ENCODE measurements at places on chromosomes 6 and 20. TPM values are rescaled to one million over a fixed set of nuclear protein-coding genes. Genes with fewer than 3 reads are reported as not detected.

GRCh38 chr20:54105653-54106052 lies 35.3 kb upstream of the BCAS1 start:
- DNase-seq: no peak

GRCh38 chr6:39493174-39493573 lies 170.7 kb upstream of the KCNK16 start:
- no peak for DNase-seq

DNA sequence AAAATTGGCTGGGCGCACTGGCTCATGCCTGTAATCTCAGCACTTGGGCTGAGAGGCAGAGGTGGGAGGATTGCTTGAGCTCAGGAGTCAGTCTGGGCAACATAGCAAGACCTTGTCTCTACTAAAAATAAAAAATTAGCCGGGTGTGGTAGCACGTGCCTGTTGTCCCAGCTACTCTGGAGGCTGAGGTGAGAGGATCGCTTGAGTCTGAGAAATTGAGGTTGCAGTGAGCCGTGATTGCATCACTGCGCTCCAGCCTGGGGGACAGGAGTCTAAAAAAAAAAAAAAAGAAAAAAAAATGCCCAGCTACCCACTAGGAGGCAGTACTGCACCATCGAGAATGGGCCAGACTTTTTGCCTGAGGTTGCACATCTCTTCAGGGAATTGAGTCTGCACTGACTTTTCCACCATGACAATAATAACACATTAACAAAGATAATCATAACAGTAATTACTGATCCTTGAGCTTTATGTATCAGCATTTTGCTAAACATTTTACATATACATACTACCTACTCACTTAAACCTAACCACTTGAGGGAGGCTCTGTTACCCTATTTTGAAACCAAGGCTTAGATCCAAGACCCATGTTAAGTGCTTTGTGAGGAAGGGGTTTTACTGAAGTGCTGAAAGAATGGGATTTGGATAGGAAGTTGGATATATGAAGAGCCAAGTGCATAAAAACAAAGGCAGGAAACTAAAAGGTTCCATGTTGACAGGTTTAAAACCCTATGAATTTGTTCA lies 21.0 kb downstream of the SRSF3 start:
- DNase-seq: peak; percentile 67

DNA sequence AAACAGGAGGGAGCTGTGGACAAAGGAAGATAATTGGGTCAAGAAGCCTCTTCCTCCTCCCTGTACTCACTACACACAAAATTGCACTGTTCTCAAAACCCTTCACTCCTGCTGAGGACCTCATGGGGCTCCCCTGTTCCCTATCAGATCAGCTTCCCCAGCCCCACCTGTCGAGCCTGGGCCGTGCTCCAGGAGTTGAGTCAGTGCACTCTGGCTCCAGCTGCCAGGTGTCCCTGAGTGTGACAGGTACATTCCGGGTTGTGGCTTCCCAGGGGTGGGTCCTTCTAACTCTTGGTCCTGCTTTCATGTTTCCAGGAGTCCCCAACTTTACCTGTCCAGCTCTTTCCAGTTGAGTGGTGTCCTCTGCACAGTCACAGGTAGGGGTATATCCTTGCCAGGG lies 8.4 kb downstream of the RAB5IF start:
- DNase-seq: no peak

GRCh38 chr6:79544299-79544927 lies 7.2 kb upstream of the LCA5 start:
- DNase-seq: peak; percentile 13

DNA sequence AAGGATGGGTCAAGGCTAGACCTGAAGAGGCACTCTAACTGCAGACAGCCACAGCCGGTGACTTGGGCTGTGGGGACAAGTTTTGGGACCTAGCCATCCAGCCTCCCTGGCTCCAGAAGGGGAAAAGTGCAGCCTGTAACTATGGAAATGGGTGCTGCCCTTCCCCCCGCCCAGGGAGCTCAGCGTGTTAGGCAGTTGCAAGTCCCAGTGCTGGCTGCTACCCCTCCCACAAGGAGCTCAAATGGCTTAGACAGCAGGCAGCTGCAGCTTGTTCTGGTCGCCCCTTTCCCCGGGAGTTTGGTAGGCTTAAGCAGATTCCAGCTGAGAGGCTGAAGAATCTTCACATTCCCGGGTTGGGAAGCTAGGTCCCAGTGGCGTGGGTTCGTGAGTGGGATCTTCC lies 162.6 kb downstream of the FAM83B start:
- no peak for DNase-seq

- DNase-seq: no peak
These were observed 6.7 kb downstream of the TCEA2 start for GRCh38 chr20:64069614-64070243.

DNA sequence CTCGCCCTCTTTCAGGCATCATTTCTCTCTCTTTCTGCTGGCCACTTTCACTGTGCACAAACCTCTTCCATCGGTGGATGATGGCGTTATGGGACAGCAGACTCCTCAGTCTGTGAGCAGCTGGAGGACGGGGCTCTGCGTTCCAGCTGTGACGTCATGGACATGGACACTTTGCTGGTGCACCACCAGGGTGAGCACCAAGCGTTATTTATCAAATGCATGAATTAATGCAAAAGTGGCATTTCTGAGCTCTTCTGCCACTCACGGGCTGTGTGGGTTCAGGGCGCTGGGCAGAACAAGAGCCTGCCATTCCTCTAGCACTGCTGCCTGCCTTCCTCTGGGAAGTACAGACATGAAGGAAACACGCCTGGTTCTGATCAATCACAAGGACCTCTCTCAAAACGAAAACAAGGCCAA lies 82.9 kb upstream of the MPC1 start:
- no peak for DNase-seq

DNA sequence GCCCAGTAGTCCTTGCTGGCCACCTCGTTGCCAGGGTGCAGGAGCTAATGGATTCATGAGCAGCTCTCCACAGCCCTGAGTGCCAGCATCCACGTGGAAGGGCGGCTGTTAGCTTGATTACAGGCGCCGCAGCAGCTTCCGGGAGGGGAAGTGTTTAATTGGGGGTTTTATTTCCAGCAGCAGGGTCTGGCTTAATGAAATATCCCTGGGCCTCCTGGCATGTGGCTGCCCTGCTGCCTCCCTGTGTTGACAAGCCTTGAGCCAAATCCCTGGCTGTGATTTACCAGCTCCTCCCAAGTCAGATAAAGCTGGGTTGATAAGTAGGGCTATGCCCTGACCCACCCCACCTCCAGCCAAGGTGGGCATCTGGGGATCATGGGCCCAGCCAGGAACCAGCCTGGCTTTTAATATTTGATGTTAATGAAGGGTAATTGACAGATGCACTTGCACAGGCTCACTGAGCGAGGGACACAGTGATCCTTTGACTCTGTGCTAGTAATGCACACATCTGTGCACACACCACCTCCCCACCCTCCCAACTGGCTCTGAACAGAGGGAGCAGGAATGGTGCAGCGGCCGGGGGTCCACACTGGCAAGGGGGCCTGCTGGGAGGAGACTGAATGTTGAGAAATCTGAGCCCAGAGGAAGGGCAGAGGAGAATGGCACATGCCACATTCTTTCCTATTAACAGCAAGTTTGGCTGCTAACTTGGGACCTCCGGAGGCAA lies 13.6 kb downstream of the GLP1R start:
- DNase-seq: no peak

DNA sequence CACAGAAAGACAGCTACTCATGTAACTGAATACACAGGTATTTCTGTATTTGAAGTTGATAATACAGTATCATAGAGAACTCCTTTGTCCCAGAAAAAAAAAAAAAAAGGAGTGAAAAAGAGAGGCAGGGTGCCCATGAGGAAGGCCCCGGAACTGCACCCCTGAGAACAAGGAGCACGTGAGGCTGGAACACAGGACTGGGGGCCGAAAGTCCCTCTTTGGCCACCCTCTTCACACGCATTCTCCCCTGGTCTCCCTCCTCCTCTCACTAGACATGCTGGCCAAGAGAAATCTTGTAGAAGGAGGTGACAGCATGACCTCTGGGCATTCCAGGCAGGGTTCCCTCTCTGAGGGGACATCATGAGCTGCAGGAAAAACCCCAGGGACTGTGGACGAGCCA lies 62.7 kb upstream of the TRAF3IP2 start:
- DNase-seq: no peak

DNA sequence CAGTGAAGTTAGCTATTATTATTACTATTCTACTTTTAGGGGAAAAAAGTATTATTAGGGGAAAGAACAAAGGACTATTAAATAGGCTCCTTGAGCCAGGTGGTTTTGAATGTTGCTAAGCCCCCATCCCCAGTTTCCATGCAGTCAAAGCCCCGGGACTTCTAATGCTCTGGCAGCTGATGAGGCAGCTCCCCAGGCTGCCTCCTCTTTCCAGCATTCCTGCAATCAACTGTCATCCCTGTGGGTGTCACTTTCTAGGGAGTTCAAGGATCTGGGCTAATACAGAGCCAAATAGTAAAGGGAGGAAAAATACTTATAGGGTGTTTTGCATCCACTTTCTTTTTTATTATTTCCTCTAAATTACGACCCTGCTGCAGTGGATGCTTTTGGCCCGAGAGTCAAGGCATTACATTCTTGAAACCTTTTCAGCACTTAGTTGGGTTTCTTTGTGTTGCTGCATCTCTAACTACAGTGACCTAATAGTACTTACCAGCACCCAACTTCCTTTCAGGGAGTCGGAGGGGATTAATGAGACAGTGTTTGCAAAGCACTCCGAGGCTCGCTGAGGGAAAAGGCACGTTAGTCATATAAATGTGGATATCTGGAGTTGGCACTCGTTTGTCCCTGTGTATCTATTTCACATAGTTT lies 303.9 kb upstream of the MAP3K7 start:
- DNase-seq: no peak

- no peak for DNase-seq
These were observed 289.7 kb downstream of the HTR1B start for GRCh38 chr6:77173472-77174074.

DNA sequence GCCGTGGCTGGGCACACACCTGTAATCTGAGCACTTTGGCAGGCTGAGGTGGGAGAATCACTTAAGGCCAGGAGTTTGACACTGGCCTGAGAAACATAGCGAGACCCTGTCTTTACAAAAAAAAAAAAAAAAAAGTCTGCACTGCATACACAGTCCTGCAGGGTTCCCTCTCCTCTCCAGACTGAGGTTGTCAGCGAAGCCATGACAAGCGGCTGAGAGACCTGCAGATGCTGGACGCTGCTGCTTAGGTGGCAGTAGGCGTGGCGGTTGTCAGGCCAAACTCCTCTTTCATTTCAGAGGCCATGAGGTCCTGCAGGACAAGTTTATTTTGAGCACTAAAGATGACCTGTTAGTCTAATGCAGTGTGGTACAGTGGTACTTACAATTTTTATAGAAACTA lies 86.5 kb downstream of the FAM120B start:
- DNase-seq: no peak

GRCh38 chr6:155916846-155917624 lies 461.4 kb upstream of the NOX3 start:
- no peak for DNase-seq

DNA sequence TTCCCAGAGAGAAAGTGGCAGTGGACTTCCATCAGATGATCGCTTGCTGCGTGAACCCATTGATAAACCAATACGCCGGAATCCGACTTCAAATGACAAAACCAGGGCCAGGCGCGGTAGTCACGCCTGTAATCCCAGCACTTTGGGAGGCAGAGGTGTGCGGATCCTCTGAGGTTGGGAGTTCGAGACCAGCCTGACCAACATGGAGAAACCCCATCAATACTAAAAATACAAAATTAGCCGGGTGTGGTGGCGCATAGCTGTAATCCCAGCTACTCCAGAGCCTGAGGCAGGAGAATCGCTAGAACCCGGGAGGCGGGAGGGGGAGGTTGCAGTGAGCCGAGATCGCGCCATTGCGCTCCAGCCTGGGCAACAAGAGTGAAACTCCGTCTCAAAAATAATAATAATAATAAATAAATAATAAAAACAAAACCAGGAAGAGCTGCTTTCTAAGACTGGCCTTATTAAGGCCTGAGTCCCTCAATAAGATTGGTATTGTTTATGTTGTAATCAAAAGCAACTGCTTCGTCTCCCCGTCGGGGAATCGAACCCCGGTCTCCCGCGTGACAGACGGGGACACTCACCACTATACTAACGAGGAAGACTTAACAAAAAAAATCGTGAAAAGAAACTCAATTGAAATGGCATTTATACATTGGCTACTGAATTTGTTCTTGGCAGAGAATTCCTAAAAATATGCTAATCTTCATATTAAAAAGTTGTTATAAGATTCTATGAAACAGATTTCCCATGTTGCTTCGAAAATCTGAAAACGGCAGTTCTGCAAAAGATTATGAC lies 110.2 kb upstream of the ZNF184 start:
- no peak for DNase-seq

GRCh38 chr6:82410151-82410648 lies 46.6 kb downstream of the TPBG start:
- no peak for DNase-seq

GRCh38 chr6:143097224-143097795 lies 36.6 kb downstream of the AIG1 start:
- no peak for DNase-seq

DNA sequence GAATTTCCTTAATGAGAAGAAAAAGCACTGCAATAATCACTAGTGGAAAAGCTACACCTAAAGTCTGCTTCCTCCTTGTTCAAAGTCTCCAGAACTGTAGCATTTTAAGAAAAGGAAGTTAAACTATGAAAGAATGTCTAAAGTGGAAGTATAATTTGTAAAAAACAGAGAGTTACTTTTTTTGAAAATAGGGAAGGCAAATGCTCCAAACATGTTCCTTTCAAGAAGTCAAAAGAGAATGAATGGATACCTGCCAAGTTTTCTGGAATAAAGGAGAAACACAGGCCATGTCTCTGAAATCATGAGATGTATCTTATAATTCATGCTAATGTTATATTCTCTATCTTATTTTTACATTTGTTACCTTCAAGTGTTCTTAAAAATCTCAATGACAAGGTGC lies 60.7 kb upstream of the ADGRG6 start:
- DNase-seq: no peak

Gene PRICKLE4
- 8.8 TPM for polyA plus RNA-seq

Gene IPCEF1
- polyA plus RNA-seq: 5.4 TPM

Gene TAGAP
- 4.1 TPM for polyA plus RNA-seq

Gene C4B
- 52.1 TPM for polyA plus RNA-seq

Gene C20orf141
- not detected for polyA plus RNA-seq

Gene MLIP
- polyA plus RNA-seq: 0.92 TPM

Gene BEND3
- polyA plus RNA-seq: 4.3 TPM

Gene CALHM5
- 0.82 TPM for polyA plus RNA-seq

Gene SYNJ2
- 6.3 TPM for polyA plus RNA-seq

Gene ESR1
- polyA plus RNA-seq: 0.95 TPM

Gene CLIC5
- polyA plus RNA-seq: 10.1 TPM
